ENCODE measurements at places on chromosomes 5 and 9.

DNA sequence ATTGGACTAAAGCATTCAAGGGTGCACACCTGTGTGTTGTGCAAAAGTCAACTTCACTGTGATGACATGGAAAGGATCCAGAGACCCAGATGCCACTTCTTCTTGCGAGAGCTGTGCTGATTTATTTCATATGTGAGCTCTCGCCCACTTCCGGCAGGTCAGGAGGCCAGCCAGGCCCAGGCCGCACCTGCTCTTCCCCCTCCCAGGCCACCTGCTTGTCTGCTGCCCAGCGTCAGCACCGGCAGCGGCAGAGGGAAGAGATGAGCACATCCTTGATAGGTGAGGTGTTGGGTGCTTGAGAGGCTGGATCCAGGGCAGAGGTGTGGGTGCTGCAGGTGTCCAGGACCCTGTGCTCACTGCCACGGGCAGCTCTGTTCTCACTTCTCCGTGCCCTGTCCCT is 242.9 kb downstream of the FANCC start:
- no peak for DNase-seq

GRCh38 chr5:39998518-39998917 is 573.7 kb upstream of the DAB2 start:
- DNase-seq: peak; percentile 39

- no peak for DNase-seq
Observed at GRCh38 chr5:43152946-43153345, 32.2 kb downstream of the ZNF131 start.

DNA sequence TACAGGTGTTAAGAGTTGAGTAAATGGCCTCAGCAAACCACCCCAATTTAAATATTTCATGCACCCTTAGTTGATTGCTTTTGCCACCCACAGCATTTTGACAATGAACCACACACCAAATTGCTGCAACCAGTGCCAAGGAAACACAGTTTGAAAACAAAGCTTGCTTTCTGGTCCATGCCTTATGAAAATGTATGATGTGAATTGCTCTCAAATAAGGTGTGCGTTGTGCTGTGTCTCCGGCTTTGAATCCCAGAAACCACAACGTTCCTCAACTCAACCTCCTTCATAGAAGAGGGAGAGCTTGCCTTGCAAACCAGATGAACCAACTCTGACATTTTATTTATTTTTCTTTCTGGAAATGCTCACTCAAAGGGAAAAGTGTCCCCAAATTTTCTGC is 762.7 kb downstream of the TLE1 start:
- no peak for DNase-seq

- no peak for DNase-seq
Observed at GRCh38 chr5:109935833-109936490, 246.2 kb downstream of the MAN2A1 start.

- no peak for DNase-seq
Observed at GRCh38 chr9:106753155-106753671, 109.8 kb upstream of the ZNF462 start.

DNA sequence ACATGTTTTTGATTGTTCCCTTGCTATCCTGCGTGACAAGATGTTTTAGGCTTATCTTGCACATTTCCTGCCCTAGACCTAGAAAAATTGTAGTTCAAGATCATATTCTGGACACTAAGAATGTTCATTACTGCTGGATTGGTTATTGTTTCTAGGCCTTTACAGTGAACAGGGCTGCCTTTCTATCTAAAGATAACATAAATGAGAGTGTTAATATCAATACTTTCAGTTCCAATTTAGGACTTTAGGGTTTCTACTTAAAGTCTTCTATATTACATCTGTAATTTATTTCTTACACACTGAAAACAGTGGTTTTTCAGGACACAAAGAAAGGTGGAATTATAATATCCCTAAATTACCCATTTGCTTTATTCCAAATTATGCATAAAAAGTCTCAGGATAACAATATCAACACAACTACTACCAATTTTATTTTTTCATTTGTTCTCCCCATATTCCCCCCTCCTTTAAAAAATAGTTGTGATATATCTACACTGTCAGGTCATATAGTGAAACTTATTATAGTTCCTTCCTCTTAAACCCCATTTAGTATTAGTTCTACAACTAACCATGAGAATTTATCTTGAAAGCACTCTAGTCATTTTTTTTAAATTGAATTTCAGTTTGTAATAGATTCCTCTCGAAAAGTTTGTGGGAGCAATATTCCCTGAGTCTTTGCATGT is 293.9 kb upstream of the RIOK2 start:
- no peak for DNase-seq

DNA sequence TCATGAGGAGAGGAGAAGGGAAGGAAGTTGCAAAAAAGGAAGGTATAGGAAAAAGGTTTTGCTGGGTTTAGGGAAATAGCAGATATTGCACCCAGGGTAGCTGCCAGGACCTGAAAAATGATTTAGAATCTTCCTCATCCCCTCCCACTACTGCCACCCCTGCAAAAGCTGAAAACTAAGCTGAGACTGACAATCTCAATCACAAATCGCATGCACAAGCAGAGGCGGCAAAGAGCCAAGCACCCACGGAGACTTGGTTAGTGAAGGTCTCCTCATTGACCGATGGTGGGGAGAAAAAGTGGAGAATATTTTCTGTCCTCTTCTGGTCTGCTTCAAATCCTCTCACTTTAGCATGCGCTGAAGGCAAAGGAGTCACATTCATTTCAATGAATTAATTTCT is 39.1 kb upstream of the PAM start:
- DNase-seq: no peak

- DNase-seq: no peak
Observed at GRCh38 chr9:60545878-60546385, 368.3 kb upstream of the SPATA31A5 start.

GRCh38 chr9:124752967-124753366 is 18.1 kb downstream of the NR6A1 start:
- no peak for DNase-seq

GRCh38 chr5:177508221-177508611 is 1.4 kb downstream of the DOK3 start:
- DNase-seq: no peak

GRCh38 chr9:15268317-15268716 is 38.7 kb downstream of the TTC39B start:
- no peak for DNase-seq

Data from stomach (tissue), 19 donors.